Stimulated activated CD4-positive, alpha-beta T cell treated with anti-CD3 and anti-CD28 coated beads, Interleukin-1b, Interleukin-23, amount 100 ng/mL, for 24 hours (primary cell): ENCODE measurements at places on chromosomes 6 and 20.

GRCh38 chr20:64114356-64114971 lies 7.1 kb upstream of the NPBWR2 start:
- no peak for DNase-seq

- no peak for DNase-seq
Measured at GRCh38 chr20:23003881-23004460, 31.1 kb upstream of the SSTR4 start.

- no peak for DNase-seq
Measured at GRCh38 chr6:38187811-38188590, 368.5 kb downstream of the ZFAND3 start.

DNA sequence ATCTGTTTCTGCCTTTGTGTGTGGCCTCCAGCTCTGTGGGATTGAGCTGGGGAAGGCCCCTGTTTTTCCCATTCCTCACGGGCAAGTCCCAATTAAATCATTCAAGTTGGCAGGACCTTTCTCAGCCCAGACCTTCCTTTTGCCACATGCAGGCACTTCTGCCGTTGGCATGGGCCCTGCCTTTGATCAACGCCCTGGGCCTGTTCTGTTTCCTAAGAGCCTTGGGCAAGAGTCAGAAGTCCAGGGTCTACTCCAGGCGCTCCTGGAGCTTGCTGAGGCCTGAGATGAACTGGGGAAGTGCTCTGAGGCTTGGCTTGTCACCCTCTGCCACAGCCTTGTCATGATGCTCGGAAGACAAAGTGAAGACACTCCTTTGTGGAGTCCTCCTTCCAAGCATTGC lies 7.1 kb downstream of the IP6K3 start:
- no peak for DNase-seq

DNA sequence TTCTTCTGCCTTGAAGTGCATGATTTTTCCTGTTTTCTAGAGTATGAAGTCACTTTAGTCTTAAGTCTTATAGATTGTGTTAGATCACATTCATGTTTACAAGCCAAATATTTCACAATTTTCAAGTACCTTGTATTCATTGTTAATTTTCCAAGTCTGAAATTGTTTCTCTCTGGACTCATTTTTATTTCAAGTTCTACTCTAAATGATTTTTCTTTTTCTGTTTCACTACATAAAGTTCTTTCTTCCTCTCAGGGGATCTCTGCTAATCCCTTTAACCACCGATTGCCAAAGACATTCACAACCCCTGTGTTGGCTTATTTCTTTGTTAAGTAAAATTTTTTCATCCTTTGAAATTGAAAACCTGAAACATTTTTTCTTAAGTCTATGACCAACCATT lies 805.7 kb downstream of the KIF16B start:
- DNase-seq = no peak

DNA sequence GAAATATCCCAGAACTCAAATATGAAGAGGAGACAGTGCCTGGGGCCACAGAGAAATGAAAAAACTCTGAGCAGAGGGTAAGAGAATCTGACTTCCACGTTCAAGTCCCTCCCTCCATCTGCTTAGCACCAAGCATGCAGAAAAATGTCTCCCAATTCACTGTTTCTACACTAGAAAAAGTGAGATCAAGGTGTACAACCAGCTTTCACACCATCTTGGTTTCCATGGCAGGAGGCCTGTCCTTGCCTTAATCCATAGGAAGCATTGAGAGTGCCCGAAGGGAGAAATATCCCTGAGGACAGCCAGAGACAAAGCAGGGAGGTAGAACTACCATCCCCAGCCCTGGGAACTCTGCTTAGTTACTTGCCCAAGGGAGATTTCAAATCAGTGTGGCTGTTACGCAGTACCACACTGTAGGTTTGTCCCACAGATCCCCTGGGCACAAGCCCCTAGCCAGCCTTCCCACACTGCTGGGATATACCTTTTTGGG lies 82.9 kb downstream of the SCML4 start:
- DNase-seq = no peak

GRCh38 chr6:82364087-82365015 lies 734 bp downstream of the TPBG start:
- DNase-seq = no peak

DNA sequence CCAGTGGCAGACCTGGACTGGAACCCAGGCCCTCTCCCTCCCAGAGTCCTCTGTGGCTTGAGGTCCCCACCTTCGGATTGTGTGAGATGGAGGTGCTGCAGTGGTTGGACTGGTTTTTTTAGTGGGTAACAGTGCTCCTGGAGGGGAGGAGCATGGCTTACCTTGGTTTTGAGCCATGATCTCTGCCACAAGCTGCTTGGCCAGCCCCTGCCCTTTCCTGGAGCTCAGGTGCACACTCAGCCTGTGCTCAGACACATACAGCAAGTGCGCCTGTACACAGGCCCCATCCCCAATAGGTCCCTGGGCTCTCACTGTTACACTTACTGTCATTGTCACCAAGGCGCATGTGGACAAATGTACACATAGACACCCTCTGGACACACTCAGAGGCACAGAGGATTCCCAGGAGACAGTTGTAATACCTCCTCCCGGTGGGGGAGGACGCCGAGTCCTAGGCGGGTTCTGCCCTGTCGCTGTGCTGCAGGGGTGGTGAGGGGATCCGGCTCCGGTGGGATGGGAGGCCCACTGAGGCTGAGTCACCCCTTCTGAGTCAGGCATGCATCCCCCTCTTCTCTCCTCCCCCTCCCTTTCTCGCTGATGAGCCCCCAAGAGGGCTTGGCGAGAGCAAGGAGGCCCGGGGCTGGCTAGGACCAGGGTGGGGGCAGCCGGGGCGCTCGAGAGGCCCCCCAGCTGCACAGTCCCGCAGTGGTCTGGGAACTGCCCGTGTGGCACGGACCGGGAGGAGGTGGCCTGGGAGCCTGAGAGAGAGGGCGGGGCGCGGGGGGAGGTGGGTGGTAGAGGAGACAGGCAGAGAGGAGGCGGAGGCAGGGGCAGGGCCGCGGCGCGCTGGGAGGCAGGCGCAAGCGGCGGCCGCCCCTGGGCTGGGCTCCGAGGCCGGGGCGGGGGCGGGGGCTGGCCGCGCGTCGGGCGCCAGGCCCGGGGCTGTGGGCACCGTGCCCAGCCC lies 522 bp upstream of the EPB41L1 start:
- no peak for DNase-seq

DNA sequence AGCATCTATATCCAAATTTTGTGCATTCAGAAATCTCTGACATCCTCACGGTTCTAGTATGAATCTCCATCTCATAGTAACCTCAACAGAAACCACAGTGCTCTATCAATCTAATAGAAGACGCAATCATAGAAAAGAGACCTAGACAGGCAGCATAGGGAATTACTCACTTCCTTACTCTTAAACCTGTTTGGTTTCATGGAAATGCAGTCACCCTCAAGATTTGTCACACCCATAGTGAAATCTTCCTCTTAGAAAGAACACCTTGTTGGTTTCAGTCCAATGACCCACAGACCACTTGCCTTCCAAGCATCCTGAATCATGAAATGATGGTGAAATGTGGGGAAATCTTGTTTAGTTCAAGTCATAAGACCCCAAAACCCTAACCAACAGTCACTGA lies 166.1 kb upstream of the PRDM1 start:
- DNase-seq = no peak

- DNase-seq = peak; percentile 3
Measured at GRCh38 chr6:110039981-110040383, 61.9 kb downstream of the GPR6 start.

DNA sequence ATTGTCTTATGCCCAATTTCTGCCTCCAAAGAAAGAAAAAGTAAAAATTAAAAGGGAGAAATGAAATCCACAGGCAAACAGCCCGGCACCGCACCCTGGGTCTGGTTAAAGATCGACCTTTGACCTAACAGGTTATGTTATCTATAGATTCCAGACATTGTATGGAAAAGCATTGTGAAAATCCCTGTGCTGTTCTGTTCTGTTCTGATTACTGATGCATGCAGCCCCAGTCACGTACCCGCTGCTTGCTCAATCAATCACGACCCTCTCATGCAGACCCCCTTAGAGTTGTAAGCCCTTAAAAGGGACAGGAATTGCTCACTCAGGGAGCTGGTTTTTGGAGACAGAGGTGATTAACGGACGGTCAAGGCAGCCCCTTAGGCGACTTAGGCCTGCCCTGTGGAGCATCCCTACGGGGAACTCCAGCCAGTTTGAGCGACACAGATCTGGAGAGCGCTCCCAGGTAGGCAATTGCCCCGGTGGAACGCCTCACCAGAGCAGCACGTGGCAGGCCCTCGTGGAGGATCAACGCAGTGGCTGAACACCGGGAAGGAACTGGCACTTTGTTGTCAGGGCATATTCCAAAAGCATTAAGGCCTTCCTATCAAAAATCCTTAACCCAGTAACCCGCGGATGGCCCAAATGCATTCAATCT lies 12.0 kb upstream of the HFE start:
- DNase-seq = no peak

GRCh38 chr20:50670126-50670862 lies 21.0 kb downstream of the RIPOR3 start:
- no peak for DNase-seq

GRCh38 chr20:59837623-59838394 lies 95.6 kb downstream of the SYCP2 start:
- DNase-seq = no peak

GRCh38 chr6:149694921-149695320 lies 23.0 kb downstream of the LATS1 start:
- no peak for DNase-seq

DNA sequence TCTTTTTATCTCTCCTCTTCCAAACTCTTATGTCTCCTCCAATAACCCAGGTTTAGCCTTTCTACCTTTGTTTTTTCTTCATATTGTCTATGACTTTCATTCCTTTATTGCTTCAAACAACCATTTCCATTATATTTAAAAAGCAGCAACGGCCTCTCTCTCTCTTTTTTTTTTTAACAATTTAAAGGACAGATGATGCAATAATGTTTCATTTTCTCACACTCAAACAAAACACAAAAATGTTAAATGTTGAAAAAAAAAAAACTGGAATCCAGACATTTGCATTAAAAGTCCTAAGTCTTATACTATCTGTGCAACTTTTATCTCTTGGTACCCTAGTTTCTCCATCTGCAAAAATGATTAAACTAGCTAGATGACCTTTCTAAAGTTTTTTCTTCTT lies 105.8 kb downstream of the LMBRD1 start:
- DNase-seq = no peak

- DNase-seq = no peak
Measured at GRCh38 chr20:54382419-54382818, 93.0 kb upstream of the DOK5 start.

GRCh38 chr6:140079328-140079727 lies 704.9 kb upstream of the CITED2 start:
- DNase-seq = no peak

DNA sequence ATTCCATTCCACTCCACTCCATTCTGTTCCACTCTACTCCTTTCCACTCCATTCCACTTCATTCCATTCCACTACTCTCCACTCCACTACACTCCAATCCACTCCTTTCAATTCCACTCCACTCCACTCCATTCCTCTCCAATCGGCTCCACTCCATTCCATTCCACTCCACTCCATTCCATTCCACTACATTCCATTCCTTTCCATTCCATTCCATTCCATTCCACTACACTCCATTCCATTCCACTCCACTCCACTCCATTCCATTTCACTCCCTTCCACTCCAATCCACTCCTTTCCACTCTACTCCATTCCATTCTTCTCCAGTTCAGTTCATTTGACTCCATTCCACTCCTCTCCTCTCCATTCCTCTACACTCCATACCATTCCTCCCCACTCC lies 26.2 kb upstream of the DEFB125 start:
- DNase-seq = no peak

GRCh38 chr6:81808851-81809570 lies 56.5 kb upstream of the TENT5A start:
- DNase-seq = no peak

DNA sequence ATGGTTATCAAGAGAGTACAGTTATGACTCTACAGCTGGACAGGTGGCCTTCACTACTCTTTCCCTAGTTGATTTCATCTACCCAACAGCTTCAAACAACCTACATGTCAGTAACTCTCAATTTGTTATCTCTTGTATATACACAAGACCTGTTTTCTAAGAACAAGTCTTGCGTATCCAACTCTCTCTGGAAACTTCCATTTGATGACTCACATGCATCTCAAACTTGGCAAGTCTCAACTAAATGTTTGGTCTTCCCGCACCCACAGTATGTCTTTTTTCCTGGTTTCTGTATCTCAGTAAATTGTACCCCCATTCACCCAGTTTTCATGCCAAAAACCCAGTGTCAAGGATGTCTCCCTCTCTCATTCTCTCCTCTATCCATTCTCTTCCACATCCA lies 97.7 kb downstream of the BTBD9 start:
- no peak for DNase-seq

DNA sequence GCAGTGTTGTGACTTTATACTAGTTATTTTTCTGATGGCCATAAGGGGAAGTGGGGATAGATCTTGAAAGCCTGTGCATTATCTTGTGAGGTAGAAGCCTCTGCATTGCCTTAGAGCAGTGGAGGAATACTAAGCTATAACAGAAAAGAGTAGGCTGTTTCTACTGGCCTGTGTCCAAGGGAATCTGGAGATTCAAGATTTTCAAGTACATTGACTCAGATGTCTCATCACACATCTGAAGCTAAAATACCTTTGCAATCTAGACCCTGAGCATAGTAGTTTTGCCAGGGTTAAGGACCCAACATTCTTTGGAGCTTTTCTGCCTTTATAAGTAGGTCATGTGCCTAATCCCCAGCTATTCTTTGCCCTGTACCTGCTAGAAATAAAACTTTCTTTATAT lies 272.3 kb downstream of the TENT5A start:
- no peak for DNase-seq

GRCh38 chr6:167789358-167789757 lies 37.4 kb upstream of the AFDN start:
- no peak for DNase-seq

- DNase-seq = no peak
Measured at GRCh38 chr6:151341476-151342195, 49.7 kb downstream of the ZBTB2 start.

GRCh38 chr6:166484863-166485262 lies 101.6 kb downstream of the RAMACL start:
- DNase-seq = no peak

GRCh38 chr6:53134601-53135235 lies 13.9 kb downstream of the GCM1 start:
- DNase-seq = no peak

- DNase-seq = no peak
Measured at GRCh38 chr20:54044156-54044555, 26.2 kb downstream of the BCAS1 start.

DNA sequence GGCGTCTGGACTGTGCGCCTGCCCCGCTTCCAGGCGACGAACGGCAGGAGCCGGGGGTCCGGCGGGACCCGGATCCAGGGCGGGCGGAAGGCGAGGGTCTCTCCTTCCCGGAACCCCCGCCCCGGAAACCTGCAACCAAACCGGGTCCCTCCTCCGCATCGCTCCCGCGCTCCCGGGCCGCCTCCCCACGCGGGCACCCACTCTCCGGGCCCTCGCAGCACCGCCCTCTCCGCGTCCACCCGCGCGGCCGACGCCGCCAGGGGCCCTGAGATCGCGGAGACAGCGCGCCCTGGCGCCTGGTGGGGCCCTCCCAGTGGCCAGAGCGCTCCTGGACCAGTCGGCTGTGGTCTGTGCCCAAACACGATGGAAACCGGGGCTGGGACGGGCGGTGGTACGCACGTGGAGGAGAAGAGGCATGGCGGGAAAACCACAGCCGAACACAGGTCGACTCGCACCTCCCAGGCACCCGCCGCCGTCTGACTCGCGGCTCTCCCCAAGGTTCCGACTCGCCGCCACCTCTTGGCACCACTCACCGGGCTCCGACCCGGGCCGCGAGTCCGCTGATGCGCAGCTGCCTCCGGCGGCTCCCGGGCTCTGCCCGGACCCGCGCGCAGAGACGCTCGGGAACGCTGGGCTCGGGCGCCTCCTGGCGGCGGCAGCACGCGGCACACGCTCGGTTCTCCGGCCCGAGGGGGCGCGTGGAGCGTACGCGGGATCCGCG lies 7.9 kb downstream of the NKX2-2 start:
- DNase-seq = peak; percentile 60

GRCh38 chr6:128078276-128078675 lies 177.4 kb upstream of the THEMIS start:
- DNase-seq = no peak
